ENCODE measurements at places on chromosomes 11 and 22.

DNA sequence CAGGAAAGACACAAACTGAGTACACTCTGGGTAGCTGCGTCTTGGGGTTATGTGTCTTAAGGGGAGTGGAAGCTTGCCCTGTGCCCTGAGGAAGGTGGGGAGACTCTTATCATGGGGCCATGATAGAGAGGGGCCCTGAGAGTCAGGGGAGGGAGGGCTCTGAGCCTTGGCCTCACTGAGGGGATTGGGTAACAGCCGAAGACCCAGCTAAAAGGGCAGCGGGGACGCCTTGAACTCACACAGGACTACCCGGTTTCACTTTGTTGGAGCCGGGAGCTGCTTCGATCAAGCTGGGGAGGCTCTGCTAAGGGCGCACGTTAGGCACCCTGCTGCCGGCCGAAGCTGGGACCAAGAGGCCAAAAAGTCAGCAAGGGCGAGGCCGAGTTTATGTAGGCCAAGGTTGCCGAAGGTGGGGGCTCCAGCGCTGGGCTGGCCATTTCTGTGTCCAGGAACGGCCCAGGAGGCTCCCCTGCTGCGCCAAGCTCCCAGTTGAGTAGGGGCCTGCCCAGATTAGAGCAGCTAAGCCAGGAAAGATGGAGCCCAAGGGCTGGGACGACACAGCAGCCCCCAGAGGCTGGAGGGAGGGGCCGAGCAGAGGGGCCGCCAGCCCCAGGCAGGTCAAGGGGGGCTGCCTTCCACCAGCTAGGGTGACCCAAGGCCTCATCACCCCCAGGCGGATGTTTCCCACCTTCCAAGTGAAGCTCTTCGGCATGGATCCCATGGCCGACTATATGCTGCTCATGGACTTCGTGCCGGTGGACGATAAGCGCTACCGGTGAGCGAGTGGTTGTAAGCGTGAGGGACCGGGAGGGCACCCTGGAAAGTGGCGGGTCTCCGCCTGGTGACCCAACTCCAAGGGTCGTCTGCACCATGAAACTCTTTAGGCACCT lies 2.2 kb downstream of the TBX1 start:
- DNase-seq, result no peak

GRCh38 chr11:1224111-1224490 lies 1.2 kb downstream of the MUC5B start:
- no peak for DNase-seq

DNA sequence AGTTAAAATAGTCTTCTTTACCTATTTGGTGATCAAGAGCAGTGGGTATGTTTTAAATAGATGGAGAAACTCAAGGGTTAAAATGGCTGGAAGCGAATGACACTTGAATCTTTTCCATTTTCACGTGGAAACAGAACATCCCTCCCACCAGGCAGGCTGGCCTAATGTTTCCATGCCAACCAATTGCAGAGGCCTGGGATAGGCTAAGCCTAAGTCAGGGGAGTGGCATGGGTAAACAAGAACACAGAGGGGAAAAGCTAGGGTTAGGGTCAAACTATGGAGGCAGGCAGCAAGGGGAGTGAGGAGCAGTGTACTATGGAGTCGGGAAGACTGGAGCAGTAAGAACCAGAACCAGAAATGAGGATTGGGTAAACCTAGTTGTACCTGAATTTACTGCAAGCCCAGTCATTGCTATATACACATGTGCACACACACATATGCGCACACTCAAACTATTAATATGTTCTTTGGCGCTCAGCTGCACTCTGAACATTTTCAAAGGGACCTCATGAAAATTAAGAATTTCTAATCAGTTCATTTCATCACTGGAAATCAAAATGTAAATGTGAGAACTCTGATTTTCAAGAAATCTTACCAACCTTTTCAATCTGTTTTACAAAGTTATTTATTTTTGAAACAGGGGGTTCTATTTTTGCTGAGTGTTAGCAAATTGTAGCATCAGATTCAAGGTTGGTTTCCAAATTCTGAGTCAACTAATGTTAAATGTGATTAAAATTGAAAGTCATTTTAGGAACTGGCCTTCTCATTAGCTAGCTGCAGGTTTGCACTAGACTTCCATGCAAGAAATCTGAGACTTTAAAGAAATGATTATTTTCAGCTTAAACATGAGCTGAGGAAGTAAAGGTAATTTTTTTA lies 327.0 kb upstream of the CCDC90B start:
- no peak for DNase-seq

DNA sequence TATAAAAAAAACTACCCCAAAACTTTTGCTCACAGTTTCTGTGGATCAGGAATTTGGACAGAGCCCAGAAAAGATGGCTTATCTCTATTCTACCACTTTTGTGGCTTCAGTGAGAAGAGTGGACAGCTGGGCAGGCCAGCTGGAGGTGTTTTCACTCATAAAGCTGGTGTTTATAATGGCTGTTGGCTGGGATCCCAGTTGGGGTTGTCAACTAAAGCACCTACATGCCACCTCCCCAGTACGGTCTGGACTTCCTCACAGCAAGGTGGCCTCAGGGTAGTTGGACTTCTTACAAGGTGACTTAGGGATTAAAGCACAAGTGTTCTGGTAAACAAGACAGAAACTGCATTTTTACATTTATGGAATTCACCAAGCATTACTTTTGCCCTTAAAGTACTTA lies 171.0 kb downstream of the NELL1 start:
- DNase-seq, result no peak

DNA sequence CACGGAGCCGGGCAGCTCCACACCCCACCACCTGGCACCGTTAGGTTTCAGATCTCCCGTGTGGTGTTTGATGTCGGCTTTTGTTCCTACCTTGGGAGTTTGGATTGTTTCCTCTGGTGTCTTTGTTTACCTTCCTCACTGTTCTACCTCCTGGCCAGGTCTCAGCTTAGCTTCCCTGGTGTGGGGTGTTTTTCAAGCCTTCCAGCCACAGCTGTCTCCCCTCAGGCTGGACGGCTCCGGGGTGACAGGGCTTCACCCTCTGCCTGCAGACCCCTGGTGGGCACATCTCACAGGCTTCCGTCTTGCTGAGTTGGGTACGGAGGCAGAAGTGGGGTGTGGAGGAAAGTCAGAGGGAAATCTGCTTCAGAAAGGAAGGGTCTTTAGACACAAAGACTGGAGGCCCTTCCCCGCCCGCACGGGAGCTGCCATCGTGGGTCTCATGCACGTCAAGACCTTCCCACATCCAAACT lies 59.6 kb upstream of the EMID1 start:
- no peak for DNase-seq

Data from epithelial cell of proximal tubule (primary cell).